ENCODE measurements at places on chromosomes 5 and 9.

DNA sequence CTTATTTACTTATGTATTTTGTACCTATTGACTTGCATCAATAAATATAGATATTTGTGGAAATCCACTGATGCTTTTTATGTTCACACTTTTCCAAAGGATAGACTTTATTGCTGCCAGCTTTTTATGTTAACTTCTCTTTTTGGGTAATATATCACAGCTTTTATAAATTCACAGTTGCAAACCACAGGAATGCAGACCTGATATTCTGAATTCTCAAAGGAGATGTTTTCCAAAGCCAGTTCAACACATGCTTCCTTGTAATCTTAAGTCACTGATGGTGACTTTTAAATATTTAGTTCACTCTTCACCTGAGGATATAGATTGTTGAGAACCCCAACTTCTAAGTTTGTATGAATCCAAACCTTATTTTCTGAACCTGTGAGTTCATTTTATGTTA lies 223.4 kb upstream of the PRR16 start:
- DNase-seq, result no peak

GRCh38 chr5:100668511-100668910 lies 133.3 kb downstream of the FAM174A start:
- no peak for DNase-seq

DNA sequence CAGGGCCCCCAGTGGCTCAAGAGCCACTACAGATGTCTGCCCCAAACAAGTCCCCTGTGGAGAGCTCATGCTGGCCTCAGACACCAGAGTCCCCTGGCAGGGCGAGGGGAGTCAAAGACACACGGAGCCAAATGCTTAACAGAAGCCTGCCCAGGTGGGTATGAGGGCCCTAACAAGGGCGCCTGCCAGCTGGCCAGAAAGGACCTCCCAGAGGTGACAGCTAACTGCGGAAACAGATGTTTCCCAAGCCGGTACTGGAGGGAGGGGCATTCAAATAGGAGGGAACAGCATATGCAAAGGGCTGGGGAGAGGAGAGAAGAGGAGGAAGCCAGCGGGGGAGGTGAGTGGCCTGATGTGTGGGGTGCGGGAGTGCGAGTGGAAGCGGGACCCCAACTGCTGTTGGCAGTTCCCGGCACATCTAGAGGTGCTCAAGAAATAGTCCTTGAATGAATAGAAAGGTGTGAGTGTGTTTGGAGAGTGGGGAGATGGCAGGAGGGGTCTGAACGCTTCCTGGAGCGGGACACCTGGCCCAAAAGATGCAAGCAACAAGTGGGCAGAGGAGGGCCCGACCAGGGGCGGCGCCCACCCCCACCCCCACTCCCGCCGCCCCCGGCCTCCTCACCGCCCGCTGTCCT lies 824 bp downstream of the MXD3 start:
- no peak for DNase-seq

DNA sequence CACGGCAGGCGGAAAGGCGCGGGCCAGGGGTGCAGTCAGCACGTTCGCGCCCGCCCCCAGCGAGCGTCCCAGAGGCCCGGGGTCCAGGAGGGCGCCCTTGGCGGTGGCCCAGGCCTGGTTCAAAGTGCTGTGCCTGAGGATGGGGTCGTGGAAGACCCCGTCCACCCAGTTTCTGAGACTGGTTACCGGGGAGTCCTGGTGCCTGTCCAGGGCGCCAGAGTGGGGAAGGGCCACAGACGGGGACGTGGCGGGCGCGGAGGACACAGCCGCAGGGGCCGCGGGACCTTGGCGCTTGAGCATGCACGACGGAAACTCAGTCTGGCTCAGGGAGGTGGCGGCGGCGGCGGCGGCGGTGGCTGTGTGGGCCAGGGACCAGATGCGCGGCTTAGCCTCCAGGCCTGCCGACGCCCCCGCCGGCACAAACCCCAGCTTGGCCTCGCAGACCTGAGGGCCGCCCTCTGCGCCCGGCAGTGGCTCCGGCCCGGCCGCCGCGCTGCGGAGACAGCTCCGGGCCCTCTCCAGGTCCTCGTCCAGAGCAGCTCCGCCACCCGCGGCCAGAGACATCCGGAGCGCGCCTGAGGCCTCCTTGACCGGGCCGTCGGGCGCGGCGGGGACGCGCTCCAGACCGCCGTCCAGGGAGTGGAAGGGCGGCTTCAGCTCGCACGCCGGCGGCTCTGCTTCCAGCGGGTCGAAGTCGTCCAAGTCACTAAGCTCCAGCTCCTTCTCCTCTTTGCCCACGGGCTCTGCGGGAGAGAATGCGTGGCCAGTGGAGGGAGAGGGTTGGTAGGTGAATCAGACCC lies 4.5 kb downstream of the IRX4 start:
- no peak for DNase-seq

- no peak for DNase-seq
Measured at GRCh38 chr5:160235731-160236130, 6.4 kb downstream of the FABP6 start.

DNA sequence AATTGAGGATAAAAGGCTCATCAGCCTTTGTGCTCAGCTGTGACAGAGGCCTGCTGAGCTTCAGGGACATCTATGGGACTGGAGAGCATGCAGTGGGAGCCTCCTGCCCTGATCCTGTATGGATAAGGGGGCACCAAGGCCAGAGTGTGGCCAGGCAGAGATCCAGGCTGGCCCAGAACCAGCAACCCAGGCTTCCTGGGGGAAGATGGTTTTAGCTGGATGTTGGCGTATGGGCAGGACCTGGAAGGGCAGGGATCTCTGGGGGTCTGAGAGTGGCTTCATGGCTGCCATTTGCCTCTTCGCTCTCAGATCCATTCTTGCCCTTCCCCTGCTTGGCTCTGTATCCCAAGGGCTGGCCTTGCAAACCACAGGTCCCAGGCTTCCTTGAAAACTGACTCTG lies 169.9 kb downstream of the MACROH2A1 start:
- DNase-seq, result no peak

- DNase-seq, result no peak
Measured at GRCh38 chr9:134391319-134392231, 65.3 kb downstream of the RXRA start.

DNA sequence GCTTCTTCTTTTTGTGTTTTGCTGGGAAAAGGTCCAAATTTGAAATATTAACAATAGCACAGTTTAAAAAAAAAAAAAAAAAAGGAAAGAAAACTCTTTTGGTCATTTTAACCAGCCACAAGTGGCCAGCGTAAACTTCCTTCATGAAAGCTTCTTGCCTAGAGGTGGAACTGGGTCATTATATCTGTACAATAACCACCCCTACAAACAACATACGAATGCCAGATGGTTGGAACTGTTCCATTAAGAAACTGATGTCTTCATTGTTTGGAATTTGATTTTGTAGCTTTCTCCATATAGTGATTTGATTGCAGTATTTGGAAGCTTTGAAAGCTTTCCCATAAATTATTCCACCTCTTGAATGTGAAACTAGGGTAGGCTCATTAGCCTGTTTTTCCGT lies 18.3 kb upstream of the LPAR1 start:
- DNase-seq, result no peak
